GM03348 (cell line): ENCODE measurements at places on chromosomes 12 and 14.

DNA sequence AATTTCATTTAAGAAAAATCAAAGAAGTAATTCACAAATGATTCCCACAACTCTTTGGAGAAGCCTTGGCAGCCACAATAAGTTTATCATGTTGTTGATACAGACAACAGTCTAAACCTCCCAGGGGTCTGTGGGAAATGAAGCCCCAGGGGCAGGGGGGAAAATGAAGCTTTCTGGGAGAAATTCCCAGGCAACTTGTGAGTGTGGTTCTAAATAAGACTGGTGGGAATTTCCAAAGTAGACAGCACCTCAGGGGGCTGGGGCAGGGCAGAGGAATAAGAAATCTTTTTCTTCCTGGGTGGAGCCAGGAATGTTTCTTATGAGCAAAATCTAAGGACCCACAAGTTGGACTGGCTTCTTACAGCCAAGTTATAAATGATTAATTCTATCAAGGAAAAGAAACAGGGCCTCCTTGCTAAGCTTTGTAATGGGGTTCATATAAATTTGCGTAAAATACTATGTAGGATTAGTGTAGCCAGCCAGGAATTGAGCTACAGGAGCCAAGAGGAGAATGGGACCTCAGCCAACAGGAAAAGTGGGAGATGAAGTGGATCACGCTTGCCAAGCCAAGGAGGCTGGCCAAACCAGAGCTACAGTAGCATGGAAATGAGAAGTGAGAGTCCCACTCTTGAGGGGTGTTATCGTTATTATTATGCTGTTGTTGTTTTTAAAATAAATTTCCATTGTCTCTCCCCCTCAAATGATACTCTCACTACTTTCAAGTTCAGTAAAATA is 182.9 kb upstream of the FAR2 start:
- DNase-seq = no peak

DNA sequence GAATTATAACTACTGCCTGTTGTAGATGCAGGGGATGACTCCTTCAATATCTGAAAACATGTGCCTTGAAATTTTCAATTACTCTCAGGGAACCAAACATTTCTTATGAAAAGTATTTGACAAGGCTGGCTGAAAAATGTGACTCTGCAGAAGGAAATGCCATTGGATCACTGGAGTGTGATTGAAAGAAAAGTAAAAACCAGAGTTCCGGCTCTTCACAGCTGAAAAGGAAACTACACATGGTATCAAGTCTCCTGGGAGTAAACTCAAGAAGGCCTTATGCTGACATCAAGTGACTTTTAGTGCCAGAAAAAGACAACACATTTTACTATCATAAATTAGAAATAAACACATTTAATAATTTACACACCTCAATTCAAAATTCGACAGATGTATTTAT is 693.0 kb downstream of the LRFN5 start:
- DNase-seq = no peak

GRCh38 chr14:72142328-72142727 is 210.1 kb downstream of the RGS6 start:
- DNase-seq = no peak

DNA sequence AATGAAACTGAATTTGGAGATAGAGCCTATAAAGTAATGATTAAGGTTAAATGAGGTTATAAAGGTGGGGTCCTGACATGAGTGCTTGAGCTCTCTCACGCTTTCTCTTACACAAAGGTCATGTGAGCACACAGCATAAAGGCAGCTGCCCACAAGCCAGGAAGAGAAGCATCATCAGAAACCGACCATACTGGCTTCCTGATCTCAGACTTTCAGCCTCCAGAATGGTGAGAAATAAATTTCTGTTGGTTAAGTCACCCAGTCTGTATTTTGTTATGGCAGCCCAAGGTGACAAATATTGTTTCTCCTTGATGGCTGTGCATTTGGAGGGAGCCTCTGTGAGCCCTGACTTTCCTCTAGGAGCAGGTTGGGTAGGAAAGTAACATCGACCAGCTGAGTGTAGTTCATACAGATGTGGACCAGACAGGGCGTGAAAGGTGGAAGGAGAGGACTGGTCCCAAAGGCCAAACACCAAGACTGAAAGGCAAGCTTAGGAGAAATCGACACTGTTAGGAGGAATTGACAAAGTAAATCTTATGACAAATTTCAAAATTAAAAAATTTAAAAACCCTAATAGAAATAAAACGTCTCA is 97.6 kb upstream of the SLC38A2 start:
- DNase-seq = no peak

DNA sequence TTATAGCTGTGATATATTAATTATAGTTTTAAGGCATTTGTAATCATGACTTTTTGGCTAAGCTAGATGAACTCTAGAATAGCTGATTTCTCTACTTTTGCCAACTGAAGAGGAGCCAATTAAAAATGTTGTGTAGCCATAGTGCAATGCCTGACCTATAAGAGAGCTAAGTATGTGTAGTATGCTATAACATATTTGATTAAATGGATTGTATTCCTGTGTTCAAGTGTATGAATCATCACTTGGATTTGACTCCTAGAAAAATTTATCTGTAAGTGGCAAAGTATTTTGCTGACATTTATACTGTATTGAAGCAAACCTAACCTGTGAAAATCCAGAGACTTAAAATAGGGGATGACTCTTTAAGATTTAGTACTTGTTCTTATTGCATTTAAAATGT is 34.2 kb downstream of the PCNX4 start:
- DNase-seq = no peak

GRCh38 chr14:64943556-64943955 is 1.0 kb upstream of the GPX2 start:
- no peak for DNase-seq

- no peak for DNase-seq
These were observed 147.4 kb downstream of the BCL11B start for GRCh38 chr14:99124482-99125105.
